Activated CD4-positive, alpha-beta T cell treated with anti-CD3 and anti-CD28 coated beads, Interleukin-2, amount 50 U/mL, for 4 hours (primary cell): ENCODE measurements at places on chromosomes 3 and 15.
A peak's percentile ranks its signal among the peaks of the same experiment; 100 is the strongest.

DNA sequence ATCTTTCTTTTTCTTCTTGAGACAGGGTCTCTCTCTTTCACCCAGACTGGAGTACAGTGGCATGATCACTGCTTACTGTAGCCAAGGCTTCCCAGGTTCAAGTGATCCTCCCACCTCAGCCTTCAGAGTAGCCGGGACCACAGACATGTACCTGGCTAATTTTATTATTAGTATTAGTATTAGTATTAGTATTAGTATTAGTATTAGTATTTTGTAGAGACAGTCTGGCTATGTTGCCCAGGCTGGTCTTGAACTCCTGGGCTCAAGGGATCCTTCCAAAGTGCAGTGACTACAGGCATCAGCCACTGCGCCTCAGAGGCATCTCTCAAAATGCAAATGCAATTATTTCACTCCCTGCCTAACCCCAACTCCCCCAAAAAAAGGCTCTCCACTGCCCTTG lies 1.7 kb downstream of the KIF7 start:
- no peak for DNase-seq

DNA sequence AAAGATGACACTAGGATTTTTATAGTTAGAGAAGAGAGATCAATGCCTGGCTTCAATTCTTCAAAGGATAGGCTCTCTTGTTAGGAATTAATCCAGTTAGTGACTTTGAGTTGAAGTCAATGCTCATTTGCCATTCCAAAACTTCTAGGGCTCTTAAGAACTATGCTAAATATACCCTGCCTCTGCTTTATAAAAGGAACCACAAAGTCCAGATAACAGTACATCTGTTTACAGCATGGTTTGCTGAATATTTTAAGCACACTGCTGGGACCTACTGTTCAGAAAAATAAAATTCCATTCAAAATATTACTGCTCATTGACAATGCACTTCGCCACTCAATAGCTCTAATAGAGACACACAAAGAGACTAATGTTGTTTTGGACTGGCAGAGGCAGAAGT lies 786.6 kb upstream of the DPPA4 start:
- no peak for DNase-seq

DNA sequence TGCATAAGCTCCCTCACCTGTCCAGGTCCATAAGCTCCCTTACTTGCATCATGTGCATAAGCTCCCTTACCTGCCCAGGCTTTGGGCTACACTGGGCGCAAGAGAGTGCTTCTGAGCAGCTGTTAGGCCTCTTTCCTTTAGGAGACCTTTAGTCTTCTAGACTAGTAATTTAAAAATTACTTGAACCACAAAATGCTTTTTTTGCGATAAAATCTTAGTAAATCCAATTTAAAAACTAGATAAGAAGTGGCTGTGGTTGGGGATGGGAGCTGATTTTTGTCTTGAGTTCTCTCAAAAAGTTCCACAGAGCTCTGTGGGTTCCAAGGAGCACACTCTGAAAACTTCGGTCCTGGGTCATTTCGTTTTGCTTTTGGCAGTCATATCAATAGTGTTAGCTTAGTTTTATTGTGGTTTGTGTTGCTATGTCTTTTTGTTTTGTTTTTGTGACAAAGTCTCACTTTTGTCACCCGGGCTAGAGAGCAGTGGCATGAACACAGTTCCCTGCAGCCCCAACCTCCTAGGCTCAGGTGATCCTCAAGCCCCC lies 6.7 kb downstream of the CEMIP start:
- DNase-seq, result no peak

GRCh38 chr3:188037195-188037718 lies 116.7 kb upstream of the LPP start:
- DNase-seq, result no peak

- DNase-seq, result no peak
Observed at GRCh38 chr3:136937851-136938250, 19.9 kb upstream of the IL20RB start.

- no peak for DNase-seq
Observed at GRCh38 chr3:148211725-148212124, 486.0 kb upstream of the AGTR1 start.

DNA sequence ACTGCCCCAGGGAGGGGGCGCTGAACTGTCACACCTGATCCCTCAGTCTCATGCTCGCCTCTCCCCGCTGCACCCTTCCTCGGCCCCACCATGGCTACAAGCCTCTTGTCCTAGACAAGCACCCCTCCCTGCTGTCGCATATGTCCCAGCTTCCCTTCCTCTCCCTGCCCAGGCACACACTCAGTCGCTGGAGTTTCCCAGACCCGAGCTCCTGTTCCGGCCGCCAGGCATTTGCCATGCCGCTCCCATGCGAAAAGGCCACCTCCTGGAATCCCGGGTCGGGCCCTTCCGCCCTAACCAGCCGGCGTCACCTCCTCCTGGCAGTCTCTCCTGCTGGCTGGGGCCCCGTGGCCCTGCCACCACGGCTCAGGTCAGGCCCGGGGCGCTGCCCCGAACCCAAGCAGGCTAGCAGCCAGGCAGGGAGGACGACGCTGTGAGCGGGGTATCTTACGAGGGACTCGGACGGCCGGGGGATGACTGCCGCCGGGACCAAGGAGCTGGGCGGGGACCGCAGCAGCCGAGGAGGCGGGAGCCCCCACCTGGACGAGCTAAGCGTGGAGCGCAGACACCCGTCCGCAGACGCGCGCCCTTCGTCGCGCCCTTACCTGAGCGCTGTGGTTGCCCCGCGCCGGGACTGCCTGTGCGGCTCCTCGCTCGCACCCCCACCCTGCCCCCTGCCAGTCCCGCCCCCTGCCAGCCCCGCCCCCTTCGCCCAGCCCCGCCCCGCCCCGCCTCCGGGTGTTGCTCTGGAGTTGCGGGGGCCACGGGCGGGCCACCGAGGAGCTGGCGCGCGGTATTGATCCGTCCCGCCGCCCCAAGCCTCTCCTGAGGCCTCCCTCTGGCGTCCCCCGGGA lies at the start of gene ALS2CL:
ALS2CL (minus strand) TSS at position 642 of the 854 bp plus-strand sequence. CDS start 4,239 bp downstream, outside the sequence.
- peak; percentile 60 for DNase-seq

- DNase-seq, result no peak
Observed at GRCh38 chr15:49926740-49927139, 192.3 kb downstream of the ATP8B4 start.

GRCh38 chr3:195752066-195752465 lies 31.3 kb downstream of the MUC20 start:
- no peak for DNase-seq

- DNase-seq, result no peak
Observed at GRCh38 chr3:66014056-66014455, 24.7 kb downstream of the MAGI1 start.

DNA sequence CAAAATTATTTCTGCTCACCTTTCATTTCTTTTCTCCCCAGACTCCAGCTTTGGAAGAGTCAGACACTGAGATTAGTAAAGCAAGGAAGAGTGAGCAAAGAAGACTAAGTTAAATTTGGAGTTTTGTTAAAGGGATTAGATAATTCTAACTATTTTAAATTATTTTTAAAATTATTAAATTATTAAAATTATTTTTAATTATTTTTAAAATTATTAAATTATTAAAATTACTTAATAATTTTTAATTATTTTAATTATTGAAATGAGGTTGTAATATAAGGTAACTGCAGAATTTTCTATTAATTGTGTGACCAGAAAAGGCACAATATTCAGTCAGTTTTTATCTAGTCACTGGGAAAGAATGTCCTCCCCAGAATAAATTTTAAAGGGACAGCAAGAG lies 185.0 kb upstream of the EOMES start:
- no peak for DNase-seq

- no peak for DNase-seq
Observed at GRCh38 chr3:71753701-71754609, at the start of gene GPR27. Gene GPR27 (plus strand): TSS chr3:71753855. CDS start chr3:71754050, 195 bp downstream.

- DNase-seq, result no peak
Observed at GRCh38 chr3:179425075-179425474, 26.2 kb downstream of the GNB4 start.

DNA sequence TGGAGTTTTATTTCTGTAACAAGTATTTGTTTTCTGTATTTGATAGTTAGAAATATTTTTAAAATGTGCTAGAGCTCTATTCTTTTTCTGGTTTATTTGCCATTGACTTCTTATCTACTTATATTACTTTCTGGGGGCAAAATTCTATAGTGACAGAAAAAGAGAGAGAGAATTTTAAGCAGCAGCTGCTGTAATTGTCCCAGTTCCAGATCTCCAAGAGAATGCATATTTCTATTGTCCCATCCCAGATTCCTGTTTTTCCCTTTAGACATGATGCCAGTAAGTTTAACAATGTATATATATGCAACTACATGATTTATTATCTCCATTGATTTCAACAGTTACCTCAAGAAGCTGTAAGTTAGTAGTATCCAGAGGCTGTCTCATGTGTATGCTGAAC lies 541.7 kb upstream of the ZNF385D start:
- no peak for DNase-seq
